ENCODE measurements at places on chromosomes 6 and 20.

- no peak for DNase-seq
Measured at GRCh38 chr6:146813554-146813953, 214.8 kb downstream of the ADGB start.

GRCh38 chr6:21023210-21023609 lies 489.0 kb downstream of the CDKAL1 start:
- DNase-seq: peak; percentile 37

GRCh38 chr6:127969701-127970100 lies 68.8 kb upstream of the THEMIS start:
- no peak for DNase-seq

- DNase-seq: no peak
Measured at GRCh38 chr6:131831392-131831791, 23.6 kb downstream of the ENPP1 start.

DNA sequence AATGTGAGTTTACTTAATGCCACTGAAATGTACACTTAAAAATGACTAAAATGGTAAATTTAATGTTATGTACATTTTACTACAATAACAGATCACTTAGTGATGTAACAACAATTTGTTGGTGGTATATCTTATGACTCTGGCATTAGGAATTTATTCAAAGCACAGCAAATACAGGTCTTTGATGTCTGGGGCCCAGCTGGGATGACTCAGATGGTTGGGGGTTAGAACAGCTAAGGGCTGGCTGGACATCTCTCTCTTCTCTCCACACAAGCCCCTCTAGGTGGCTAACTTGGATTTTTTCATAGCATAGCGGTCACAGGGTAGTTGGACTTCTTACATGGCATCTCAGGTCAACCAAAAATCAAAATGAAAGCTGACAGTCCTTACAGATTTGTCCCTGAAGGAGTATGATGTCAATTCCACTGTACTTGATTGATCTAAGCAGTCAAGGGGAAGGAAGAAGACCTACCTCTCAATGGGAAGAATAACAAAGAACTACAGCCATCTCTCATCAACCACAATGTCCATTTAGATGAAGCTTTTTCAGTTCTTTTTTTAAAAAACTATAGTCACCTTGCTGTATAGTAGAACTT lies 37.5 kb upstream of the LCA5 start:
- DNase-seq: no peak

GRCh38 chr20:12056839-12057238 lies 139.1 kb downstream of the BTBD3 start:
- DNase-seq: no peak

DNA sequence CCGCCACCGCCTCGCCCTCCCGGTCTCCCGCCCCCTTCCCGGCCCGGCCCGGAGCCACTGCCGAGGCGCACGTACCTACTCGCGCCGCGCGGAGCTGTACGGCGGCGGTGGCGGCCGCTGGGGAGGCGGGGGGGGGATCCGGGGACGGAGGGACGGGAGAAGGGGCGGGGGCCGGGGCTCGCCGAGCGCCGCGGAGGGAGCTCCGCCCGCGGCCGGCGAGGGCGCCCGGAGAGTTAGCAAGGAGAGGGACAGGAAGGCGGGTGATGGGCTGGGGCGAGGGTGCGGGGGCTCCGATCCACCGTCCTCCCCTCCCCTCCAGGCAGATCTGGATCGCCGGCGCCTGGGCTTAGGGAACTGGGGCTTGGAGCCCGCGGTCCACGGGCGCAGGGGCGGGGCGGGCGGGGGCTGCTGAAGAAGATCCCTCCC lies 548 bp upstream of the TMEM74B start:
- DNase-seq: no peak

DNA sequence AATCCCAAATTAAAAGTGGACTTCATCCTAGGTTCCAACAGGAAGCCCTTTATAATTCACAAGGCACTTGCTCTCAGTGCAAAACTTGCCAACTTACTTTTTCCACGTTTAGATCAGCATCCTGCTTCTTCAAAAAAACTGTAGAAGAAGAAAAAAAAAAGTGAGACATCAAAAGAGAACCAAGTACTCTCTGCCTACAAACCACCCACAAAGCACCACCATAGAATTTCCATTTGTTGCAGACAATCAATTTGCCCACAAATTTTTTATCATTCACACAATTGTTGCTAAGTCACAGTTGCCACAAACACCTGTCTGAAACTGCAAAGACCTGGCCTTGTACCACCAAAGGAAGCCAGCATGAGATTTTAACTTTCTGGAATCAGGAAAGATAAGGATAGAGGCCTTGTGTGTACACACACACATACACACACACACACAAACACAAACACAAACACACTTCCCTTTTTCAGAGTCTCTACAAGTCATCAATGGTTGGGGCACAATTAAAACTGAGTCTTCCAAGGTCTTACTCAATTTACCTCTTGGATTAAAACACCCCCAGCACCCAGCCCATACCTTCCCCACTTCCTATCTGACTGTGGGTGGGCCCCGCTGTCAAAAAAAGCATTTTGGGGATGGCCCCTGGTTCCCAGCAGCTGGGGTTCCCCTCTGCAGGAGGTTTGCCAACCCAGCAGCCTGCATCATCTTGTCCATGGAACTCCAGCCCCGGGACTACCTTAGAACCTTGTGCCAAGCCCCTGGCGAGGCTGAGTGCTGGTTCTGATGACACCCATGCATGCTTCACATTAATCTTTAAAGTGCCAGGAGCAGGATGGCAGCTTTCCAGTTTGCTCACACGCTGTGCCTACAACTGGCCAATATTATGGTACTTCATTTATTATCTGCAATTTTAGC lies 26.5 kb downstream of the FYN start:
- DNase-seq: no peak

DNA sequence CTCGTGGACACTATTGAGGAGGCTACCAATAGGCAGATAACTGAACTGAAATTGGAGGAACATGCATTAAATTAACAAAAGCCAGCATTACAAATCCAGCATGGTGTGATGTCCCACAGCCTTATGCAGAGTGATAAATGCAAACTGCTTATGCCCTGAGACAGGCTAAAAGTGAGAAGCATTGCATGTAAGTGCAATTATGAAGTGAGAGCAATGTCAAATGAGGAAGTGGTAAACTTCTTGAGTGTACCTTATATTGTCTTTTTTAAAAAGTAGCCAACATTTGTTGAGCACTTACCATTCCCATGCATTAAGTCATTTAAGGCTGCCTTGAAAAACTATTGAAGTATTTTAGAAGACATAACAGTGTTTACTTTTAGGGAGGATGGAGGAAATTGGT lies 212.2 kb downstream of the TBC1D7 start:
- no peak for DNase-seq

DNA sequence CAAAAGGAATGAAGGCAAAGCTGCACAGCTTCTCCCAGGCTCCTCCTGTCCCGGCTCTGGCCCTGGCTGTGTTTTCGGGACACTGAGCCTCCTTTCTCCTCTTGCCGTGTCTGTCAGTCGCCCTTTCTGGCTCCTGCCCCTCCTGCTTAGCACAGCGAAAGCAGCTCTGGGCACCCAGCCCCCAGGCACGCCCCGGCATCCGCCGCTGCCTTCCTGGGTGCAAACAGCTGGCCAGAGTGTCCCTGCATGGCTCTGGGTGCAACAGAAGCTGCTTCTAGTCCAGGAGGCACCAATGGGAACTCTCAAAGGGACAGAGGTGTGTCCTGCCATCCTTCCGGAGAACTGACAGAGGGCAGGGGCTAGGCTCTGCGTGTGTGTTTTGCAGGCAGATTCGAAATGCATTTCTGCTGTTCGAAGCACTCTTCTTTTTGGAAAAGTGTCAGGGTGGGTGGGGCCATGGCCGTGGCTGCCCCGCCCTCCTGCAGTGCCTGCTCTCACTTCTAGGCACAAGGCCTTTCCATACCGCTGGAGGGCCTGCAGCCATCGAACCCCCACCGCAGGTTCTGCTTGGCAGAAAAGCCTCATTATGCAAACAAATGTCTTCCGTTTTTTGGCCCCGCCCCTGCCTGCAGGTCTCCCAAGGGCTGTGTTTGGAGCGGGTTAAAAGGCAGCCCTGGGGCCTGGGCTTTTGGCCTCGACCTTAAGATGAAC lies 15.5 kb downstream of the COL9A3 start:
- DNase-seq: peak; percentile 48

DNA sequence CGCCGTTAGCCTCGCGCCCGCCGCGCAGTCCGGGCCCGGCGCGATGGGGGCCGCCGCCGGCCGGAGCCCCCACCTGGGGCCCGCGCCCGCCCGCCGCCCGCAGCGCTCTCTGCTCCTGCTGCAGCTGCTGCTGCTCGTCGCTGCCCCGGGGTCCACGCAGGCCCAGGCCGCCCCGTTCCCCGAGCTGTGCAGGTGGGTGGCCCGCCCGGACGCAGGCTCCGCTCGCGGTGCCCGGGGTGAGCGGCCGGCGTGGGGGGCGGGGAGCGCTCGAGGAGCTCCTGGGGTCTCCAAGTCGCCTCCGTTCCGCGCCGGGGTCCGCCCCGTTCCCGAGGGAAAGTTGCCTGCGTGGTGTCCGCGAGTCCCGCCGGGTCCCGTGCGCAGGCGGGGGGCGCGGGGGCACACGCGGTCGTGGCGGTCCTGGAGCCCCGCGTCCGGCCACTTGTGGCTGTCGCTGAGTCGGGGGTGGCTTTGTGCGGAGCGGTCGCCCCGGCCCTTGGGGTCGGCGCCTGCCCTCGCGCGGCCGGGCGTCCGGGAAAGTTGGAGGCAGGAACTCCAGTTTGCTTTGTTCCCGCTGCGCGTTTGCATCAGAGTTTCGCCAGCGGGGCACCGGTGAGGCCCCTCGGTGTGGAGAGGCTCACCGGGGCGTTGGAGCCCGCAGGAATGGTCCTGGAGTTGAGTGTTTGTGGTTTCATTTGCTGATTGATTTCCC lies 476 bp downstream of the IGF2R start:
- DNase-seq: peak; percentile 55

- DNase-seq: no peak
Measured at GRCh38 chr6:126118058-126118755, 131.9 kb downstream of the TRMT11 start.
